HuH-7 (cell line): ENCODE measurements at places on chromosomes 2 and 18.

- DNase-seq = peak; percentile 6
Measured at GRCh38 chr2:179532863-179533278, 268.2 kb upstream of the SESTD1 start.

GRCh38 chr2:235555371-235555770 is 61.5 kb downstream of the AGAP1 start:
- no peak for DNase-seq

- DNase-seq = no peak
Measured at GRCh38 chr18:79624356-79625170, 55.0 kb upstream of the CTDP1 start.

- DNase-seq = peak; percentile 25
Measured at GRCh38 chr2:17757321-17757720, 3.4 kb downstream of the GEN1 start.

GRCh38 chr2:23469142-23469540 is 84.2 kb downstream of the KLHL29 start:
- DNase-seq = no peak

DNA sequence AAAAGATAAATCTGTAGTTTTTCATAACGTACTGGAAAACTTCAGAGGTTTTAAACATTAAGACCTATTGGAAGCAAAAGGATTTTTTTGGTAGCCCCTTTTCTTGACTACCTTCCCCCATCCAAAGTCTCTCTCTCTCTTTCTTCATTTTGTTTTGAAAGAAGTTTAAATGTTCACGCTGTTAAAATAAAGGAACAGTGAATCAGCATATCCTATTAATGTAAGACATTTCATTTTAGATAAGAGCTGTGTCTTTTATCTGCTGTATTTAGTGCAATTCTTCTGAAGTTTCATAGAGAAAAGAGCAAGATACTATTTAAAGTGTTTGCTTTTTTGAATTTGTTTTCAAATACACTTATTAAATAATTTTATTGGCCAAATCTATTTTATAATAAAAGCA is 205.5 kb upstream of the POU3F3 start:
- DNase-seq = no peak

GRCh38 chr18:72940509-72940908 is 72.7 kb upstream of the NETO1 start:
- DNase-seq = no peak

DNA sequence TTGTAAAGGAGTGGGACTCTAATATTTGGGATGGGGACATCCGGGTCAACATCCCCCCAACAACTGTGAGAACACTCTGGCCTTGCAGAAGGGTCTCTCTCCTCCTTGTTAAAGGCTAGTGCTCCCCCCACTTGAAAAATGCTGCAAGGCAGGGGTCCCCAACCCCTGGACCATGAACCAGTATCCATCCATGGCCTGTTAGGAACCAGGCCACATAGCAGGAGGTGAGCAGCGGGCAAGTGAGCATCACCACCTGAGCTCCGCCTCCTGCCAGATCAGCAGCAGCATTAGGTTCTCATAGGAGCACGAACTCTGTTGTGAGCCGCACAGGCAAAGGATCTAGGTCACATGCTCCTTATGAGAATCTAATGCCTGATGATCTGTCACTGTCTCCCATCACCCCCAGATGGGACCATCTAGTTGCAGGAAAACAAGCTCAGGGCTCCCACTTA is 243.9 kb upstream of the ID2 start:
- no peak for DNase-seq

DNA sequence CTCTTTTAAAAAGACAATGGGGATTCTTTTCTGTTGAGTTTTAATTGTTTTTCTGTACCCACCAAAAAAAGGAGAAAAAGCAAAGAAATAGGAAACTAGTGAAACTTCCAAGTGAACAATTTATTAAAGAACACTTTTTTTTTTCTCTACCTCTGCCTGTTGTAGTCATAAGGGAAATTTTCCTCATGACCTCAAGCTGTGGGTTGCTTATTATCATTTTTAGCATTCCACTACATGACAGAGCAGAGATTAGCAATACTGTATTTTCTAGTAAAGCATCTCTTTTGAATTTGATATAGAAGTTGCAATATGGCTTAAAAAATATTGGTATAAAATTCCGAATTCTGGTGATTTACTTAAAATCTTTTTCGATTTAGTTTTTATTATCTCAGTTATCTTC is 87.9 kb upstream of the LRRTM1 start:
- no peak for DNase-seq

- no peak for DNase-seq
Measured at GRCh38 chr2:217906798-217907197, 96.0 kb downstream of the TNS1 start.
